ENCODE measurements at places on chromosomes 1 and 21. TPM values are rescaled to one million over a fixed set of nuclear protein-coding genes. Genes with fewer than 3 reads are reported as not detected.

Gene NES
- not detected for total RNA-seq

Gene CD160
- total RNA-seq: under 0.01 TPM

Gene DDAH1
- 2.1 TPM for total RNA-seq

Gene NBPF4
- total RNA-seq: 0.24 TPM

Gene FAM229A
- not detected for total RNA-seq

Gene ERG
- under 0.01 TPM for total RNA-seq

Gene LORICRIN
- not detected for total RNA-seq

Gene RBP7
- 1.7 TPM for total RNA-seq

Gene C1QC
- total RNA-seq: not detected

Gene IGSF9
- total RNA-seq: 8.7 TPM

Gene KCNE1
- not detected for total RNA-seq

Gene FNDC7
- 0.48 TPM for total RNA-seq

Gene PLA2G5
- total RNA-seq: not detected

Gene FCRL6
- not detected for total RNA-seq

Gene CFAP141
- total RNA-seq: not detected

Gene CIART
- 5.1 TPM for total RNA-seq

Gene DIRAS3
- total RNA-seq: not detected

Gene PROK1
- not detected for total RNA-seq

Gene PLA2G2F
- total RNA-seq: 0.24 TPM

Gene HHAT
- total RNA-seq: 7.7 TPM

Gene KRTAP6-1
- total RNA-seq: not detected

Gene GPR61
- total RNA-seq: not detected

Gene ERICH3
- total RNA-seq: not detected

Gene KCNN3
- total RNA-seq: under 0.01 TPM

Gene SAMD11
- total RNA-seq: 0.48 TPM
